ENCODE measurements at places on chromosomes 11 and 22. TPM values are rescaled to one million over a fixed set of nuclear protein-coding genes. Genes with fewer than 3 reads are reported as not detected.

Gene MRGPRX4
- not detected for total RNA-seq

Gene LMO1
- total RNA-seq, result not detected

Gene CST6
- total RNA-seq, result 0.55 TPM

Gene SIK2
- 30.3 TPM for total RNA-seq

Gene SYNGR1
- 57.0 TPM for total RNA-seq

Gene SOX6
- total RNA-seq, result 6.3 TPM

Gene OR8G5
- not detected for total RNA-seq

Gene SLC22A25
- not detected for total RNA-seq

Gene PAX6
- 0.11 TPM for total RNA-seq

Gene PRG3
- total RNA-seq, result not detected

Gene KRTAP5-11
- total RNA-seq, result not detected

Gene MTNR1B
- total RNA-seq, result not detected

Gene THOC5
- 33.5 TPM for total RNA-seq

Gene MED19
- 21.3 TPM for total RNA-seq

Gene HBB
- 10.1 TPM for total RNA-seq

Gene NRGN
- total RNA-seq, result 0.89 TPM

Gene CNGA4
- total RNA-seq, result not detected

Gene DCHS1
- total RNA-seq, result 11.7 TPM

Gene TSPAN32
- total RNA-seq, result not detected

Gene KCNJ1
- not detected for total RNA-seq

Gene SCUBE2
- total RNA-seq, result 47.6 TPM

Gene GAL3ST1
- not detected for total RNA-seq
